ENCODE measurements at places on chromosomes 16 and 17.

DNA sequence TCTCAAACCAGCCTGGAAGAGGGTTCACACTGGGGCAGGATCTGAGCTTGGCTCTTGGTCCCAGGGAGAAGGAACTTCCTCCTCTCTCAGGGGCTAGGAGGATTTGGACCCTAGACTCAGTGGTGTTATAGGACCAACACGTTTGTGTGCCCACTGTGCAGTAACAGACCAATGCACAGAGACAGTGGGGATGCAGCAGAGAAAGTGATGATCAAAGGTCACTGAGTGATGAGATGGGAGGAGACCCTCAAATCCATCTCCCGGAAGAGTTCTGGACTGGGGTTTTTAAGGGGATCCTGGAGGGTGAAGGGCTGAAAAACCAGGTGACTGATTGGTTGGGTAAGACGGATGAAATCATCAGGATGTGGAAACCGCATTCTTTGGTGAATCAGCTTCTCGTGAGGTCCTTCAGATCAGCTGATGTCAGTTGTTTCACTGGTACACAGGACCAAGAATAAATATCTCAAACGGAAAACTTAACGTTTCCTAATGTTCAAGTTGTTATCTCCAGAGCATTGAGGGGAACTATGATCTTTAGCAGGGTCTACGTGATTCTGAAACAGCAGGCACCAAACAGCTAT, 3.3 kb upstream of the VAC14 start:
- DNase-seq: peak; percentile 92

GRCh38 chr16:48291303-48291702, 44.0 kb upstream of the ABCC11 start:
- no peak for DNase-seq

GRCh38 chr17:56914581-56915273, 878 bp upstream of the TRIM25 start:
- no peak for DNase-seq

- DNase-seq: no peak
Observed at GRCh38 chr17:78896091-78896833, 6.7 kb downstream of the CEP295NL start.

DNA sequence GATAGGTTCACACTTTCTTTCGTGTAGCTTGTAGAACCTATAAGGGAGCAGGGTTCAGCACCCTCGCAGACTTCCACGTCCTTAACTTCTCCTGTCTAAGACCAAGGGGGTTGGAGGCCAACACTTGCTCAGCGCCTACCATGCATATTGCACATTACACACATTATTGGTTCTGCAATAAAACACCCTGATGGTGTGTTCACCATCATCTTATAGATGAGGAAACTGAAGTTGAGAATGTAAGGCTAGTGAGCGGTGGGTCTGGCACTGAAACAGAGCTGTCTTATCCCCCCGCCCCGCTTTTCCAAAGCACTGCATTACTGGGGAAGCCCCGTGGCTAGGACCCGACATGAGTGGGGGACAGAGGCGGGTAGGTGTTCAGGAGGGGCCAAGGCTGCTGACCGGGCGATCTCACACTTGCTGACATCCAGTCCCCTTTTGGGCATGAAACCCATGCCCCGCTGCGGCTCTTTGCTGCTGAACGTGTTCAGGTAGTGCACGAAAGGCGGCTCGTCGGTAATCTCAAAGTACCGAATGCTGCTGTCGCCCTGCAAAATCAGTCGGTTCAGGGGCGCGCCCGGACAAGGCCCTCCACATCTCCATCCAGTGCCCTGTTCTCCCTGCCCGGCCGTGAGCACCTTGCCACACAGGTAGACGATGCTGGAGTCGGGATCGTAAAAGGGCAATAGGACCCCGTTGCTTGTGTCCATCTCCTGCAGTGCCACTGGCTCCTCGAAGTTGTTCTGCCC, 6.2 kb downstream of the CORO6 start:
- DNase-seq: no peak

GRCh38 chr16:23694644-23695373, 16.1 kb downstream of the PLK1 start:
- DNase-seq: no peak

DNA sequence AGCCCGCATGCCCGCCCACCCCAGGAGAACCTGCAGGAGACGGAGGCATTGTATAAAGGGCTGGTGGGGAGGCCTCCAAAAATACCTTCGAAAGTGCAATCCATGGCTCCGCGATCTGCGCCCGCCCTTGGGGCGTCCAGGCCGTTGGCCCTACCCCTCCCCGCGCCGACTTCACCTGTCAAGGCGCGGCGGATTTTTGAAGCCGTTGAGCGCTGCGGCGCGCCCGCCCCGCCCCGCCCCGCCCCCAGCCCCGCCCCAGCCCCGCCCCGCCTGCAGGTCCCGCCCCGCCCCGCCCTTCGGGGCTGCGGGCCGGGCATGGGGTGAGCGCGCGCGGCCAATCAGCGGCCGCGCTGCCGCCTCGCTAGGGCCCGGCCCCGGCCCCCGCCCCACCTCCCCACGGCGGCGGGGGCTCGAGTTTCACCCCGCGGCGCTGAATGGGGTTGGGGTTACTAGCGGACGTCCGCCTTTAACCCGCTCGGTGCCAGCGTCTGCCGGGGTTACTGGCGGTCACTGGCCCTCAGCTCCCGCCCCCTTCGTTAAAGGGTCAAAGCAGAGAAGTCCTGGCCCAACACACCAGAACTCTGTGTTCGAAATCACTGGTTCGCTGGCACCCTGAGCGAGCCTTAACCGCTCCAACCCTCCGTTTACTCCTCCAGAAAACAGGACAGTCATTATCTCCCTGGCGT, 13.2 kb downstream of the SREBF1 start:
- peak; percentile 80 for DNase-seq

DNA sequence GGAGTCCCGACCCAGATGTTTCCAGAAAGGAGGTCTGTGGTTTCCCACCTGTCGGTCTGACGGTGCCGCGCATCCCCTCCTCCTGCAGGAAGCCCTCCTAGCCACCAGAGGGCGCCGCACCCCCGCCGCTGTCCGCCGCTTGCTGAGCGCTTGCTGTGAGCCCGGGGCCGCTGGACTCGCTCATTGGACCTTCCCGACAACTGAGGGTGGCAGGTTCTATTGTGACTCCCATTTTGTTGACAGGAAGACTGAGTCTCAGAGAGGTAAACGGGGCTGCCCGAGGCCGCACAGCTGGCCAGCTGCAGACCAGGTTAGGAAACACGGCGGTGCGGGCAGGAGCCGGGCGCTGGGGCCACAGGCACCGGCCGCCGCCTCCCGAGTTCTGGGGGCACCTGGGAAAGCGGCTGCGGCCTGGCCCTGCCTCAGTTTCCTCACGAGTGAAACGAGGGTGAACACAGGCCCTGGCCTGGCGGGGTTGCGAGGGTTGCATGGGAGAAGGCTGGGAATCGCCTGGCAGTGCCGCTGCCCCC, 191.1 kb upstream of the CIBAR2 start:
- peak; percentile 68 for DNase-seq

DNA sequence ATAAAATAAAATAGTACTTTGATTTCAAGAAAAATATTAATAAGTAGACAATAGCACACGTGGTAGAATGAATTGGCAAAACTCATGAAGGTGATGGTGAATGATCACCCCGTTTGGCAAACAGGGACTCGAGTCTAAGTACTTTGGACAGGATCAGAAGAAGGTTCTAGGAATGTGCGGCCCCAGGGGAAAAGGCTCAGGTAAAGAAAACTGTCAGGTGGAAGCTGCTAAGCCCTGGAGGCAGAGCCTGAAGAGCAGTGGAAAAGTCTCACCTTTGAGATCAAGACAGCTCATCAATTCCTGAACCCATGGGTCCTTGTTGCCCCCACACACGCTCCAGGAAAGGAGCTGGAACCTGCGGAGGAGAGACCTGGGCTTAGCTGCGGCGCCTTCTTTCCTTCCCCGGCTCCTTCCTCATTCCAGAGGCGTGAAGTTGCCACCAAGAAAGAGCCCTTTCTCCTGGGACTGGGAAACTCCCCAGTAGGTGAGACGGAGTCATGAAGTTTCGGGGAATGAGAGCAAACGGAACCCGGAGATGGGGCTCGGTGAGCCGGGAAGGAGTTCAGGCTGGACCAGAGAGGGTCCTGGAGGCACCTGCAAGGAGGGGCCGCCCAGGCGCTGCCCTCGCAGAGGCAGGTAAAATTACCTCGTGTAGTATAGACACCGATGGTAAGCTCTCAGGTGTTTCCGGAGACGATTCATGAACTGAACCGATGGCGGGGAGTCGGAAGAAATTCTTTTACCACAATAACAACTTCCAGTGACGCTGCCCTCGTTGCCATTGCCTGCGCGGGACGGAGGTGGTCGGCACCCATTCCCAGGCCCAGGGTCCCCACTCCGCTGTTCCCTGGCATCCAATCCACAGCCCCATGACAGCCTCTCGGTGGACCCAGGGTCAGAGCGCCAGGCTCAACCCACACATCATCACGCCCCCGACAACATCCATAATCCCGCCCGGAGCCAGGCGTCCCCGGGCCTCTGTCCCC, 1.2 kb upstream of the ZMYND15 start:
- DNase-seq: no peak

- DNase-seq: no peak
Observed at GRCh38 chr17:12656354-12656753, 9.3 kb upstream of the MYOCD start.

DNA sequence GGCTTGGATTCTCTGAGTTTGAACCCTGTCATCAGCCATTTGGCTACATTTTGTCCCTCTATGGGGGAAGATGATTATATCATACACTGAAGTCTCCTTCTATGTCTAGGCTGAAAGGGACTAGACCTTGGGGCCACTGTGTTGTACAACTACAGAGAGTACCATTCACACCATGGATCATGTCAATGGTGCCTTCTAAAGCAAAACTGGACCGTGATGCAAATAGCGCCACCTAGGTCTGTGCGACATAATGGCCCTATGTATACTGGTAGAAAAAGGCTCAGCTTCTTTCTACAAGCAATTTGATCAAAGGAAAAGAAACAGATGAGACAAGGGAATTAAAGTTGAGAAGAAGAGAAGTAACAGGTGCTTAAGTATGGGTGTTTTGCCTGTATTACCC, 100.7 kb downstream of the LYRM1 start:
- no peak for DNase-seq

DNA sequence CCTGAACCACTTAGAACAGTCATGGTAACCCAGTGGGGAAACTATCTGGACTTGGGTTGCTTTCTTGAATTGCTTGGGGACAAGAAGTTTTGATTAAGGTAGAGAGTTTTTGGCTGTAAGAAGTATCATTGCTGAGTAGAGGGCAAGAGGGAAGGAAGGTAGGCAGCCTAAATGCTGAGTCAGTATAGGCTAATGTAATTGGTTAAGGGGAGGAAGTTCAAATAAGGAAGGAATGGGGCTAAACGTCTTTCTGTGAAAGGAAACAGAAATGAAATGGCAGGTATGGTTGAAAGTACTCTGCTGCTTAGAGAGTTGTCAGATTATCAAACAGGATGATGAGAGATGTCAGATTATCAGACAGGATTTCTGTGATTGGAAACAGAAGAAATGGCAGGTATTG, 20.3 kb downstream of the KPNB1 start:
- peak; percentile 43 for DNase-seq

- no peak for DNase-seq
Observed at GRCh38 chr17:15092762-15093161, 172.4 kb downstream of the PMP22 start.
